NCI-H1092 (cell line): ENCODE measurements at places on chromosomes 7 and 10.
A peak's percentile ranks its signal among the peaks of the same experiment; 100 is the strongest.

DNA sequence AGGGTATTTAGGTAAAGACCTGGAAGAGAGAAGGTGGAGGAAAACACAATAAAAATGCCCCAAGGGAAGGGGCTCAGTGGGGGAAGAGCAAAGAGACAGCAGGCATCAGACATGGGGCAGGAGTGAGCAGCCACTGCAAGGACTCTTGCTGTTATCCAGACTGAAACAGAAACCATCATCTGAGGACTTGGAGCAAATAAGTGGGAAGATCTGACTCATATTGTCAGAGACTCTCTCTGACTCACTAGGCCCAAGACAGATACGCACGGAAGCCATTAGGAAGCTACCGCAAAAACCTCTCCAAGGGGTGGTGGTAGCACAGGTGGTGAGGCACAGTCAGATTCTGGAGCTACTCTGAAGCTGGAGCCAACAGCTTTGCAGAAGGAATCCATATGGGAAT lies 110.7 kb downstream of the RNF32 start:
- no peak for DNase-seq

GRCh38 chr7:29045258-29046086 lies 87.3 kb upstream of the TRIL start:
- DNase-seq: no peak

GRCh38 chr7:111735661-111736551 lies 173.6 kb upstream of the IMMP2L start:
- peak; percentile 70 for DNase-seq

GRCh38 chr10:77846718-77847311 lies 79.7 kb downstream of the DLG5 start:
- DNase-seq: peak; percentile 44

GRCh38 chr10:3406556-3406955 lies 234.0 kb upstream of the PITRM1 start:
- DNase-seq: no peak

- DNase-seq: no peak
Measured at GRCh38 chr7:72405418-72405817, 6.7 kb downstream of the CALN1 start.

DNA sequence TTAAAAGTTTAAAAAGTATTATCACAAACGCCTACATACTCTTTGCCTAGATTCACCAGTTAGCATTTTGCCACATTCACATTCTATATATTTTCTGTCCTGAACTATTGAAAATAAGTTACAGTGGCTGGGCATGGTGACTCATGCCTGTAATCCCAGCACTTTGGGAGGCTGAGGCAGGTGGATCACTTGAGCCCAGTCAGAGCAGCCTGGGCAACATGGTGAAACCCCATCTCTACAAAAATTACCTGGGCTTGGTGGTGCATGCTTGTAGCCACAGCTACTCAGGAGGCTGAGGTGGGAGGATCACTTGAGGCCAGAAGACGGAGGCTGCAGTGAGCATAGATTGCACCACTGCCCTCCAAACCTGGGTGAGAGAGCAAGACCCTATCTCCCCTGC lies 5.3 kb downstream of the ARPC1A start:
- no peak for DNase-seq

- no peak for DNase-seq
Measured at GRCh38 chr10:59753267-59753666, at the start of gene MRLN. Gene MRLN, minus strand, starts transcription at chr10:59753455.

GRCh38 chr7:130543487-130544010 lies 51.7 kb downstream of the MEST start:
- DNase-seq: no peak

DNA sequence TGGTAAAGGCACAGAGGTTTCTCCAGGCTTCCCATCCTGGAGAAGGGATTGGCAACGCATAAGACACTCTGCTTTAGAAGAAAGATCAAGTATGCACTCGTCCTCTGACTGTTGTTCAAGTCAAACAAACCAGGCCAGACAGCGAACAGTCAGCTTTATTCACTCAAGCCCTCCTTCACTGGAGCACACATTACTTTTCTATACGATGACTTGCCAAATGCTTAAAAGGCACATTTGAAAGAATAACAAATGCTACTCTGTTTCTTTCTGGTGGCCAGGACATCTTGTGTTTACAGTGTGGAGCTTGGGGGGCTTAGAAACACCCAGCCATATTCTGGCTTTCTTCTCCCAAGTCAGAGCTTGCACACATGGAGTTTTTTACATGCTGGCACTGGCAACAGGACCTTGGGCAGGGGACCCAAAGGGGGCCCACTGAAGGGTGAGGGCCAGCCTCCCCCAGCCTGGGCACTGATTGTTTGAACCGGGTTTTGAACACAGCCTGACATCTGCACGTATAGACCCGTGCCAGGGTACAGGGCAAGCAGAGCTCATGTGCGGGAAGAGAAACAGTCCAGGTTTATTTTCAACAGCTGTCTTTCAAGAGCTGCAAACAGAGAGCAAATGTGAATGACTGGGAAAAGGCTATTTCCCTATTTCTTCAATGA lies 33.3 kb upstream of the FGFR2 start:
- DNase-seq: no peak

GRCh38 chr7:105932835-105933477 lies 30.1 kb upstream of the CDHR3 start:
- no peak for DNase-seq

- peak; percentile 37 for DNase-seq
Measured at GRCh38 chr10:1056326-1057105, at the start of gene WDR37. Gene WDR37, plus strand, starts transcription at chr10:1056385. Its CDS starts 15,771 bp downstream, at chr10:1072156.
